ENCODE measurements at places on chromosomes 5 and 9. TPM values are rescaled to one million over a fixed set of nuclear protein-coding genes. Genes with fewer than 3 reads are reported as not detected.
A peak's percentile ranks its signal among the peaks of the same experiment; 100 is the strongest.

DNA sequence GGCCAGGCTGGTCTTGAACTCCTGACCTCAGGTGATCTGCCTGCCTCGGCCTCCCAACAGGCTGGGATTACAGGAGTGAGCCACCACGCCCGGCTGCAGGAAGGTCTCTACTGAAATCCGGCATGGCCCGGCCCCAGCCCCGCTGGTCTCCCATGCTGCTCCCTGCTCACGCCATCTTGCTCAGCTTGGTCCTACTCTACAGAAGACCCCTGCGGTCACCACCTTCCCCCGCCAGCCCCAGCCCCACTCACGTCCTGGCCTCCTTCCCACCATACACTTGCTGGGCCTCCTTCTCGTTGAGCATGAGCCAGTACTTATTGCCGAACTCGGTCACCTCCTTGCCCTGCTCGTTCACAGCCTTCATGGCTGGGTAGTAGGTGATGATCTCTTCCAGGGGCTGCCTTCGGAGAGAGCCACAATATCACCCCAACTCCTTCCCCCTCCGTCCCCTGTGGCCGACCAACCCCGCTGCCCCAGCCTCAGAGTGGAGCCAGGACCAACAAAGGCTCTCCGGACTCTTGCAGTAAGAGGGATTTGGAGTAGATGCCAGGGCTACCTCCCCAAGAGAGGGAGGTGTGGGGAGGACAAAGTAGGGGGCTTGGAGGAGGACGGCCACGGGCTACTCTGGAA, 4.0 kb downstream of the PTGES2 start:
- peak; percentile 80 for DNase-seq

GRCh38 chr5:77616920-77617319, 21.6 kb downstream of the OTP start:
- no peak for DNase-seq

DNA sequence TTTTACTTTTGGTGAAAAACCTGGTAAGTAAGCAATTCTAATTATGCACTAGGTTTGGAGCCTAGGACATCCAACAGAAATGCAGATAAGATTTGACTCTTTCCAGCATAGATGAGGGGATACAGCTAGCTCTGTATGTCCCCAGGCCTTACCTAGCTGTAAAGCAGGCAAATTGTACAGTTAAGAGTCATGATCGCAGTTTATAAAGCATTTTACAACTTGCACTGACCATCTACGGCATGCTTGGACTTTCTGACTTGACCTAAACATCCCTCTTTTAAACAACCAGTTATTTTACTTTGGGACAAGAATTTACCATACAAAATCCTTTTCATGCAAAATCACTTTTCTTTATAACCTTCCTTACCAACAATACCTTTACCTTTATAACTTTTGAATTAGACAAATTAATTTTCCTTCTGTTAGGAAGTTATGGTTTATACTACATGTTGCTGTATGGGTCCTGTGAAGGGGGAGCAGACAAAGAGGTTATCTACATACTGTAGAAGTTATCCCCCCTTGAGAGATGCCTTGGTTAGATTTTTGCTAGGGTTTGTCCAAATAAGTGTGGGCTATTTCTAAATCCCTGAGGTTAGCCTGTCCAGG, 36.8 kb downstream of the FGD3 start:
- DNase-seq: no peak

DNA sequence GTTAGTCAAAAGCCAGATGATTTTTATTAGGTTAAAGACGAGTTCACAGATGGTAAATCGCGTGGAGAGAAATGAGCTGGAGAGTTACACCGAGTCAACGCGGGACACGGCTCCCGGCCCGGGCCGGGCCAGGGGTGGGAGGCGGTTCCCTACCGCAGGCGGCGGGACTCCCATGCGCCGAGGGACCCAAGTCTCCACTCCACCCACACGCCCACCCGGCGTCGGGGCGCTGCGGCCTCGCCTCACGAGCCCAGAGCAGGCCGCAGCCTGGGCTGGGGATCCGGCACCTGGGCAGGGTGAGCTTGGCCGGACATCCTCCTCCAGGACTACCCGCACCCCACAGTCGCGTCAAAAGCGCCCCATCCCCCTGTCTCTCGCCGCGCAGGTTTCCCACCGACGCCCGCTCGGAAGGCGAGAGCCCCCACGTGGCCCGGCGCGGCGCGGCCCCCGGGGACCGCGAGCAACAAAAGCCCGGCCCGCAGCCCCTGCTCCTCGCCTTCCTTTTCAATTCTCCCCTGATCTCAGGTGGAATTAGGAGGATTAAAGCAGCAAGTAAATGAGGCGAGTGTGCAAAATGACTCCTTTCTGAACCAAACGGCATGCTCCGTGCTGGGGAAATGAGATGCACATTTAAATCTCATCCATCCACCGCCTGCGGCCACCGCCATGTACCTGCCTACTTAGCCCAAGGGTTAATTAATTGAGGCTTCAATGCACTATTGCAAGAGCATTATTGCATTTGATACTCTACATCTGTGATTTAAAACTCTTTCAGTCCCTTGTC, 196.5 kb upstream of the TBCA start:
- no peak for DNase-seq

DNA sequence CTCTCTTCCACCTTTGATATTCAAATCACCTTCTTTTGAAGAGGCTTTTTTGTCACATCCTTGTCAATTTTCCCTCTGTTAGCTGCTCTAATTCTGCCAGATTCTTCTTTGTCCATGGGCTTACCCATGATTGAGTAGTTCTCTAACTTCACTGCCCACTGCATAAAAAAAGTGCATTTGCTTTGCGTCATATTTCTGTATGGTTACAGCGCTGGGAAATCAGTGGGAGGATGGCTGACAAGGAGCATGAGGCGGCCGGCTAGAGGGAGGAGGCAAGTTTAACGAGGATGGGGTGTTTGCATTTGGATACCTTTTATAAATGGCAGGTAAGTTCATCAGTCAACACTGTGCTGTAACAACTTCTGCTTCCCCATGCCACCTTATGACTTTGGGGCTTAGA, 116.5 kb upstream of the LHFPL2 start:
- no peak for DNase-seq

Gene ADAMTSL1
- 26.7 TPM for total RNA-seq

DNA sequence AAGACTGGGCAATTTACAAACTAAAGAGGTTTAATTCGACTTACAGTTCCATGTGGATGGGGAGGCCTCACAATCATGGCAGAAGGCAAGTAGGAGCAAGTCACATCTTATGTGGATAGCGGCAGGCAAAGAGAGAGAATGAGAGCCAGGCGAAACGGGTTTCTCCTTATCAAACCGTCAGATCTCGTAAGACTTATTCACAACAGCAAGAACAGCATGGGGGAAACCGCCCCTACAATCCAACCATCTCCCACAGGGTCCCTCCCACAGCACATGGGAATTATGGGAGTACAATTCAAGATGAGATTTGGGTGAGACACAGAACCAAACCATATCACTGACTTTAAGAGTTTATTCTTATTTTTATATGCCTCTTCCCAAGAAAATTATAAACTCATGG, 60.3 kb downstream of the RFK start:
- DNase-seq: no peak

GRCh38 chr9:120259100-120259499, 320.9 kb downstream of the CDK5RAP2 start:
- no peak for DNase-seq

Gene TJP2
- total RNA-seq: 83.5 TPM

Gene PTGDS
- total RNA-seq: 547 TPM

GRCh38 chr9:21482213-21482612, at the start of gene IFNE:
TSS of gene IFNE (minus strand) at chr9:21482313. CDS start at chr9:21481694, 619 bp downstream.
- DNase-seq: no peak

DNA sequence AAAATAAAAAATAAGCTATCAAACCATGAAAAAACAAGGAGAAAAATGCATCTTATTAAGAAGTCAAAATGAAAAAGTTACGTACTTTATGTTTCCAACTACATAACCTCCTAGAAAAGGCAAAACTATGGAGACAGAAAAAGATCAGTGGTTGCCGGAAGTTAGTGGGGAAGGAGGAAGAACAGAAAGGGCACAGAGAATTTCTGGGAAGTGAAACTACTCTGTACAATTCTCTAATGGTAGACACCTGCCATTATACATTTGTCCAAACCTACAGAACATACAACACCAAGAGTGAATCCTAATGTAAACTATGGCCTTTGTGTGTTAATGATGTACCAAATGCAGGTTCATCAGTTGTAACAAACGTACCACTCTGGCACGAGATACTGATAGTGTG, 25.3 kb downstream of the SMU1 start:
- DNase-seq: no peak

Gene PTGES
- 7.9 TPM for total RNA-seq

Gene DBH
- total RNA-seq: not detected

Gene FOXD1
- 15.8 TPM for total RNA-seq

Gene INSL6
- total RNA-seq: not detected

GRCh38 chr5:169668732-169669131, 31.7 kb downstream of the DOCK2 start:
- no peak for DNase-seq

Measured in posterior vena cava (tissue), 2 donors.